ENCODE measurements at places on chromosomes 1 and 21.

- DNase-seq, result no peak
These were observed 7.7 kb downstream of the ARMH1 start for GRCh38 chr1:44681905-44682882.

DNA sequence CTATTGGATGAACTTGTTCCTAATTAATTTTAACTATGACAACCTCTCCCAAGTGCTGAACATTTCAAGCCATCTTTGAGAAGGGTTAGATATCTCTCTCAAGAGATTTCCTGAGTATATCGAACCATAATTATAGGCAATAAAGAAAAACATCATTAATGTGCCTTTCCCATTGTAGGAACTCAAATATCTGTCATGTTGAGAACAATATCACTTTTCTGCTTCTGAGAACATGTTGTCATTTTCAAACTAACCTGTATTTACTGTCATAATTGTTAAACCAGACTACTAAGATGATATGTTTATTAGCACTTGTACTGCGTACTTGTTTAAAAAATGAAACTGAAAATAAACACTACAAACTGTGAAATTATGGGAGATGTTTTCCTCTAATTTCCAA is 4.3 kb downstream of the EPS15 start:
- DNase-seq, result no peak

- no peak for DNase-seq
These were observed 18.9 kb downstream of the SLC30A10 start for GRCh38 chr1:219909476-219909875.

- no peak for DNase-seq
These were observed 191.7 kb downstream of the TTLL7 start for GRCh38 chr1:83807231-83807630.

DNA sequence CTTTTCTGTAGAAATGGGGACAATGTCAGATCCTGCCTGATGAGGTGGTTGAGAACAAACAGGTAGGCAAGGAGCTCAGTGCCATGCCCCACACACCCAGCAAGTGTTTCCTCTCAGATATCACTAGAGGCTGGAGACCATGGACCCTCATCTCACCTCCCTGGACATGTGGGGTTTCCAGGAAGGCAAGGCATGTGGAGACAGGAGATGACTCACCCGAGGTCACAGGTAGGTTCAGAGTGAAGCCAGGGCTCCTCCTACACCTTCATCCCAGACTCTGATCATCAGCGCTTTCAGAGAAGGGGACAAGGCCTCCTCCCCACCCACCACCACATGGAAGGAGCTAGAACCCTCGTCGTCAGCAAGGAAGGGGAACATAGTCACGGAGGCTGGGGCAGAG is 69.2 kb downstream of the MATN1 start:
- no peak for DNase-seq

- no peak for DNase-seq
These were observed 250.5 kb upstream of the POGK start for GRCh38 chr1:166588741-166589140.

GRCh38 chr1:180628646-180629045 is 3.2 kb upstream of the XPR1 start:
- no peak for DNase-seq

DNA sequence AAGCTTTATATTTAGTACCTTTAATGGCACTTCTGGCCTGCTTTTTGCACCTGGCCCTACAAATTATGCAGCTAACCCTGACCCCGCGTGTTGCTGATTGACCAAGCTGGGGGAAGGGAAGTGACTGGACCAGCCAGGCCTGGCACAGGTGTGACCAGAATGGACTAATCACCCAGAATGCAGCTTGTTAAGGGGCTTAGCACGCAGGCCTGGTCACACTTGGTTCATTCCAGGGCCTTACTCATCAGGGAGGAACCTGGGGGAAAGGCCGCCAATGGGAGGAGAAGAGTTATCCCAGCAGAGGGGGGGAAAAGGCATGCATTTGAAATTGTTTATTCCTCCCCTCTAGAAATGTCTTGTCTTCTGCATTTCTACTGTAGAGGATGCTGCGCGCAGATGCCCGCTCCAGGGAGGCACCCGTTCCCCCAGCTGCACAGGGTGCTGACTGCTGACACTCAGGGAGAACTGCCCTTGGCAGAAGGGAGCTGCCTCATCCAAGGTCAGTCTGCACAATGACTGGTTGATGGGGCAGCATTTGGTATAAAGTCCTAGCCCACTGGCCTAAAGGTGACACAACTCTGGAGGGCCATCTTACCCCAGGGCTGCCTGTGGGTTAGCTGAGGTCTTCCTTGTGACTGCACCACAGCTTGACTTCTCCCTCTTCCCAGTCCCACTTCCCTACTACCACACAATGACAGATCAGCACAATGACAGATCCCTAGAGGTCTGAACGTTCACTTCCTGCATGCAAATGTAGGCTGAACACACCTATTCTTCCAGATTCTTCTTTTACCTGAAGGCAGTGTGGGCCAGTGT is 29.0 kb downstream of the DHCR24 start:
- DNase-seq, result no peak

DNA sequence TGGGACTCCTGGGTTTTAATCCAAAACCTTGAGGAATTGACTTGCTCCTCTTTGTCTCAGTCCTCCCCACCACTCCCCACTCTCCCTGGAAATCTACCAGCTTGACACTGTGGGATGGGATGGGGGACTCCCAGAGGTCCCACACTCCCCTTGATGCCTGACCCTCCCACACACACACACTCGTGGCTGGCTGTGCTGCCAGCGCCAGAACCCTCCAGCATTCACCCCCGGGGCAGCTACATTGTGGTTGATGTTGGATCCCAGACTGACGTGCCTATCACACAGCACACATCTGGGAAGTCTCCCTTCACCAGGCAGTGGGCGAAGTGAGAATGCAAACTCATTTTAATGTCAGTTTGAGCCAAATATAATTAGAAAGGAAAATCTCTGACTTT is 10.0 kb downstream of the KIRREL1 start:
- no peak for DNase-seq

DNA sequence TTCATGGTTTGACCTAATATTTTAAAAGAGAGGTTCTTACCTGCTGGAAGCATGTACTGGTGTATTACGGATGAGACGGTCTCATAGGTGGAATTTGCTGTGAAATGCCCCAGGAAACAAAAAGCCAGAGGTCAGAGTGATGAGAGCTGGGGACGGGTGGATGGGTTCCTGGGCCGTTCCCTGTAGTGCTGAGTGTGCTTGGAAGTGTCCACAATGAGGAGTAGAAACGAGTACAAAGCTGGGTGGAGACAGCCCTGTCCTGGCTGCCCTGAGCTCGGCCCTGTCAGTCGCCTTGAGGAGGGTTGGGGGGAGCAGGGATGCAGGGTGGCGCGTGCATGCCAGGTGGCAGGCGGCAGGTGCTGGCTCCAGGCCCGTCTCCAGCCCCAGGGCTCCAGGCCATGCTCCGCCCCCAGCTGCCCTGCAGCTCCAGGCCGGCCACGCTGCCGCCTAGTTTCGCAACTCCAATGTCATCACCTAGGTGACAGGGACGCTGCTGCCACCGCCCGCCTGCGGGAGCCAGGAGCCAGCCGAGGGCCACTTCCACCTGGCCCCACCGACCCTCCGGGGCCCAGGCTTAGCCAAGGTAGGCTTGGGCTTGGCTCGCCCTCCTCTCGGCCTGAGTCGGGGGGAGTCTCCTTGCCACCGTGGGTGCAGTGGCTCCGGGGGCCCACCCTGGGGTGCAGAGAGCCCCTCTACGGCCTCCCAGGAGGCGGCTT is 16.4 kb downstream of the TP73 start:
- DNase-seq, result no peak

GRCh38 chr1:82395440-82395839 is 594.7 kb downstream of the ADGRL2 start:
- no peak for DNase-seq

- no peak for DNase-seq
These were observed 12.6 kb upstream of the PPM1J start for GRCh38 chr1:112727716-112728115.

- no peak for DNase-seq
These were observed 31.4 kb downstream of the SLC30A7 start for GRCh38 chr1:100927276-100927675.

GRCh38 chr21:15301014-15301413 is 236.2 kb upstream of the NRIP1 start:
- DNase-seq, result no peak

DNA sequence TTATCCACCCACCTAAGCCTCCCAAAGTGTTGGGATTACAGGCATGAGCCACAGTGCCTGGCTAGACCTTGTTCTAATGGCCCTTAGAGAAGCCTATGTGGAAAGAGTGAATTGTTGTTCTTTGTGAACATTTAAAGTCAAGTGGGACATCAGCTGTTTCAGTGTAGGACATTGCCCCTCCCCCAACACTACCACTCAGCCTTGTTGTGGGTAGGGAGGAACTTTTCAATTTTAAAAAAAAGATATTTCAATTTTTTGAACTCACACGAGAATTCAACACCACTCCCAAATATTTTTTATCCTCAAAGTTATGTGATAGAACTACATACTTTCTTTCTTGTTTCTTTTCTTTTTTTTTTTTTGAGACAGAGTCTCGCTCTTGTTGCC is 36.7 kb upstream of the TMEM222 start:
- no peak for DNase-seq

DNA sequence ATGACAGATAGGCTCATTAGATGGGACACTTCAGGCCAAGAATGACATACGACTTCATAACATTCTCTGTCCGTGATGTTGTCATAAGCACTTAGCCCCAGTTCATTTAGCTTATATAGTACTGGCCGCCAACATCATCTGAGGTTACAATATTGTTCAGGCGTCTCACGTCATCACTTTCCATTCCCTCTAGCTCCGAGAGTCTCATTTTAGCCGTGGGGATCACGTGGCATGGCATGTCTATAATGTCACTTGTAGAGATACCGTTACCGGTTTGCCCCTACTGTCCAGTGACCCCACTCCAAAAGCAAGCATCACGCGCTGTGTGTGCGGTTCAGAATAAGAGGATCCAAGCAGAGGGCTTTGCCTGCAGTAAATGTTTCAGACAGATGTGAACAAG is 34.6 kb upstream of the HEATR1 start:
- no peak for DNase-seq

DNA sequence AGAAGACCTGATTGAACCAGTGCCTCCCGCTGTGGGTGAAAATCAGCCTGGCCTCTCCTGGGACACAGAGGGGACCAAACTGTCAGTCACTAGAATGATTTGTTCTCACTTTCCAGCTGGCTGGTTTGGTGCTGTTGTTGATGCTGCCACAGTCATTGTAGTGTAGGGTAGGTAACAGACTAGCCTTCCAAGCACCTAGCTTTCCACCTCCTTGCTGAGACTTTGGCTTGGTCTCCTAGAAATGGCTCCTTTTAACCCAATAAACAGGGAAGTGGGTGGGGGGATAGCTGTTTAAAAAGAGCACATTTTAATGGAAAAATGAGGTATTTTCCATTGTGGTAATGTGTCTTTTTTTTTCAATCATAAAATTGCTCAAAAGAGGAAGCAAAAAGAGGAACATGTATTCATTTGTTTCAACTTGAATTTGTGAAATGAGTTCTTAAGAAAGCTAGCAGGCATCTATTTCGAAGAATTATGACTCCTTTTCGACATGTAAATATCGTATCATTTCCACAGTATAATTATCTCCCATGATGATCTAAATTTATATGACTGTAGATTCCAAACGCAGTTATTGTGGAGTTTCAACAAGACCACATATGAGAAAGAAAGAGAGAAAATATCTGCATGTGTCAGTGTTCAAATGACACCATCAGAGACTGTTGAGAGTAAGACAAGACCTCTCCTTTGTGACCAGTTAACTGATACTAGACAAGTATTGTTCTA is 190.1 kb downstream of the HLX start:
- no peak for DNase-seq

DNA sequence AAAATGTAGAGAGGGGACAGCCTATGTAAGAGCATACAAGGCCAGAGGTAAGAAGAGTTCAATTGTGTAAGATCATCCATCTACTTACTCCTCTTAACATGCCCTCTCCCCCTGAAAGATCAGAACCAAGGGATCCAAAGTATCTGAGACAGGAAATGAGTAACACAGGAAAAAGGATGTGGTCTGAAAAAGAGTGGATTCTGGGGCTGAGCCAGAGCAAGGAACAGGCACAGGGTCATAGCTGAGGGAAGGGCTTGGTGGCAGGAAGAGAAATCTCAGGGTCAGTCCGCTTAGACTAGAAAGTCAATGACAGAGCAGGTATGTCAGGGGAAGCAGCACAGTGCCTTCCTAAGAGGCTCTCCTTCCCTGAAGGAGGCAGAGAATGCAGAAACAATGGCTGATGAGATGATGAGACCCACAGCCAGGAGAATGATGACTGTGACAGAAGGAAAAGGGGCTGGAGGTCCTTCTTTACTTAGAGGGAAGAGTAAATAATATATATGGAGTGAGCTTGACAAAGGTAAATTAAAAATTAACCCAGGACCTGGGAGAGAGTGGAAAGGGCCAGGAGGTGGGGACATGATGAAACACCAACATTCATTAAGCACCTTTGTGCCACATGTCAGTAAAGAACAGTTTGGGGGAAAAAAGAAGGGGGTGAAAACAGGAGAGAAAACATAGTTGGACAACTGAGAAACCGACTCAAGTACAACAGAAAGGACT is 26.2 kb upstream of the A3GALT2 start:
- DNase-seq, result no peak

DNA sequence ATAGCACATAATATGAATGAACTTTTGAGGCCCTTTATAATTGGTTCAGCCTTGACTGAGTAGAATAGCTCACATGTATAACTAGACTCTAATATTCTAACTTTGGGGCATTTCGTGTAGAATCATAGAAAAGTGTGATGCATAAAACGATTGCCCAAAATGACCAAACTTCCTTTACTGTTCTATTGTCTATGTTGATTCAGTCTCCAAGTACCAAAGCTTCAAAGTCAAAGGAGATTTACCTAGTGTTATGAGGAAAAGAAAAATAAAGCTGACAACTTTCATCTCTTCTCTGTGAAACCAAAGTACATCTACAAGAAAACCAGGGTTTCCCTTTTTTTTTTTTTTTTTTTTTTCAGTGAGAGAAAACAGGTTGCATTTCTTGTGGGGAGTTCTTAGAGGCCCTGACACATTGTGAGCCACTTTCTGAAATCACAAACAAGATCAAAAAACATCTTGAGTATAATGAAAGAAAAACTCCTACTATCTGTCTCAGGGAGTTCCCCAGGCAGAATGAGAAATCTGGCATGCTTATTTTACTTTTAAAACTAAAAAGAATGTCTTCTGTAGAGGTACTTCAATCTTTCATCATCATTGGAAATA is 183.4 kb downstream of the TNFSF18 start:
- DNase-seq, result no peak

Data from AG04450 (cell line).